NCI-H1048 (cell line): ENCODE measurements at places on chromosomes 3 and 15.

DNA sequence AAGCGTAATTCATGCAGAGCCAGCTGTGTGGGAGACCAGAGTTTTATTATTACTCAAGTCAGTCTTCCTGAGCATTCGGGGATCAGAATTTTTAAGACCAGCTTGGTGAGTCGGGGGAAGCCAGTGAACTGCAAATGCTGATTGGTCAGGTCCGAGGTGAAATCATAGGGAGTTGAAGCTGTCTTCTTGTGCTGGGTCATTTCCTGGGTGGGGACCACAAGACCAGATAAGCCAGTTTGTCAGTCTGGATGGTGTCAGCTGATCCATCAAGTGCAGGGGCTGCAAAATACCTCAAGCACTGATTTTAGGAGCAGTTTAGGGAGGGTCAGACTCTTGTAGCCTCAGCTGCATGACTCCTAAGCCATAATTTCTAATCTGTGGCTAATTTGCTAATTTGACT, 228.1 kb upstream of the ATP10A start:
- no peak for DNase-seq

- DNase-seq = no peak
Observed at GRCh38 chr15:60907233-60907947, 321.7 kb downstream of the RORA start.

DNA sequence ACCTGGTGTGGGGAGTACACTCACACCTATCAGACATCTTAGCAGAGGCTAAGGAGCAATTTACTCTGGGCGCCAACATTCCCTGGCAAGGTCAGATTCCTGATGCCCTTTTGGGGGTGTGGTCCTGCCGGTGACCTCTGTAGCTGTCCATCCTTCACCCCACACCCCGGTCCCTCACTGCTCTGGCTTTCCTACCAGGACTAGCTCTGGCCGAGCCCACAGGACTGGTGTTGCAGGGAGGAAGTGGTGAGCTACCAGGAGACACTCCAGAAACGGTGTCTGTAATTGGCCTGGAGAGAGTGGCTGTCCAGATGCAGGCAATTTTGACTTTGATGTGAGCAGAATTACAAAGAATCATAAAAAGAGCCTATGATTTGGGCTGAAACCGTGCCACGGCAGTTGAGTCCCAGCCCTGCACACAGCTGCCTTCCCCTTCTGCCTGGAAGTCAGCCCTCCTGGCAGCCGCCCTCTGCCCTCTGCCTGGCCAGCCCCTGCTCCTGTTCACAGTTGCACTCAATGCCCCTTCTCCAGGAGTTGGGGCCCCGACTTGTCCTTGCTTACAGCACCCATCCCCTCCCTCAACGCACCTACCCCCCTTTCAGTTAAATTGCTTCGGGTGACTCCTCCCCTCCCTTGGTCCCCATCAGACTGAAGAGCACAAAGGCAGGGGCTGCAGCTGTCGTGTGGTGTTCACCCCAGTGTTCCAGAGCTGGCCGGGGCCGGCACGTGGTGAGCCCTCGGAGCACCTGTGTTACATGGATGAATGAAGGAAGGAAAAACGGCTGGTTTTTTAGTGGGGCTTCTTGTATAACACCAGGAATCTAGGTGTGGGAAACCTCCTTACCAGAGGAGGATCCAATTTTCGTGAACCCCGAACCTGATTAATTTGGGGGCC, 80.2 kb upstream of the TPM1 start:
- no peak for DNase-seq

DNA sequence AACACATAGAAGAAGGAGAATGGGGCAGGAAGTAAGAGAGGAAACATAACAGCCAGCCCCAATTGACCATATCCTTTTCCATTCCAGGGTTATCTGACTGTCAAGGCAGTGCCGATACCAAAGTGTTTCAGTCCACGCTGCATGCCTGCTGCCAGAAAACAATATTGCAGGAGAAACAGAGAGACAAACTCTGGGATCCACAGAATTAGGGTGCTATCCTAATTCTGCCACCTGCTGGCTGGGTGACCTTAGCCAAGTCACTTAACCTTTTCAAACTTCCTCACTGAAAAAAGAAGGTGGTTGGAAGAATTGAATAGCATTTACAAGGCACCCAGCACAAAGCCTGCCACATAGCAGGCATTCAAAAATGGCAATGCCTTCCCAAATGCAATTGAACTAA, 32.0 kb downstream of the GLB1 start:
- no peak for DNase-seq

DNA sequence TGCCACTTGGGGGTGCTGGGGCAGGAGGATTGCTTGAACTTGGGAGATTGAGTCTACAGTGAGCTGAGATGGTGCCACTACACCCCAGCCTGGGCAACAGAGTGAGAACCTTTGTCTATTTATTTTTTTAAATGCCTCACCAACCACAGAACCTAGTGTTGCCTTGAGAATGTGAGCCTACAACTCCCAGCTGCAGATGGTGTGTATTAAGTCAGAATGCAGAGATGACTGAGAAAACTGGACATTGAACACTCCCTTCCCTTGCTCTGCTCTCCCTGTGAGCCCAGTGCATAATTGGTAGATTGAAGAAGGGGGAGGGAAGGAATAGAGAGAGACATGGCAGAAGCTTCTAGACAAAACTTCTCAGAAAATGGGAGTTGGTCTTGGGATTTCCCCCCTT, 53.5 kb downstream of the CCDC33 start:
- DNase-seq = no peak

DNA sequence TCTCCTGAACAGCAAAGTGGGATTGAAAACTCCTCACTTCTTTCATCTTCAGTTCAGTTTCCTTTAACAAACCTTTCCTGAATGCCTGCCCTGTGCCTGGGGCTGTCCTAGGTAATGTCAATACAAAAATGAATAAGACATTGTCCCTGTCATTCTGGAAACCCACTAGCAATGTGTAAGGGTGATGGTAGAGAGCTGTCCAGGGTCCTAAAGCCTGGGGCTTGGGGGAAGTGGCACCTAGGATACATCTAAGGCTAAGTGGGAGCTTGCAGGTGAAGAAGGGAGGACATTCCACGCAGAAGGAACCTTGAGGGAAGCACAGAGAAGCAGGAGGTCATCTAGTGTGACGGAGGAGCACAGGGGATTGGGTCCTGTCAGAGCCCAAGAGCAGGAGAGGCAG, 212.7 kb upstream of the PPP2R3A start:
- no peak for DNase-seq
